Activated CD4-positive, alpha-beta T cell treated with anti-CD3 and anti-CD28 coated beads, Interleukin-2, amount 50 U/mL, for 24 hours (primary cell): ENCODE measurements at places on chromosomes 13 and 19.

GRCh38 chr19:19619181-19619848 lies 828 bp upstream of the PBX4 start:
- no peak for DNase-seq

DNA sequence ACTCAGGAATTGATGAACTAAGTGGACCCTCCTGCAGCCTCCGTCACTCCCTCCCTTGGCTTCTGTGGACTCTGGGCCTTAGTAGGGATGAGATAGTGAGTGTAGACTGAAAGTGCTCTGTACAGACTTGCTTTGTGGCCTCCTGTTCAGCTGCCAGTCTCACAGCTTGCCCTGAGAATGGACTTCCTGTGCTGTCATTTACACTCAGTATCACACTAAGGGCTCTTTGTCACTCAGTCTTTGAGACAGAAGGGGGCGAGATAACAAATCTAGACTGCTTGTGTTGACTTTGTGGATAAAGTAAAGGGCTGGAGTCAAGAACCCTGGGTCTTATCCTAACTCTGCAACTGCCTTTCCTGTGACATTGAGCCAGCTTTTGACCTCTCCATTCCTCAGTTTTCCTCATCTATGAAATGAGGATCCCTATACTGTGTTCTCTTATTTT lies 21.0 kb upstream of the SPRY2 start:
- no peak for DNase-seq

DNA sequence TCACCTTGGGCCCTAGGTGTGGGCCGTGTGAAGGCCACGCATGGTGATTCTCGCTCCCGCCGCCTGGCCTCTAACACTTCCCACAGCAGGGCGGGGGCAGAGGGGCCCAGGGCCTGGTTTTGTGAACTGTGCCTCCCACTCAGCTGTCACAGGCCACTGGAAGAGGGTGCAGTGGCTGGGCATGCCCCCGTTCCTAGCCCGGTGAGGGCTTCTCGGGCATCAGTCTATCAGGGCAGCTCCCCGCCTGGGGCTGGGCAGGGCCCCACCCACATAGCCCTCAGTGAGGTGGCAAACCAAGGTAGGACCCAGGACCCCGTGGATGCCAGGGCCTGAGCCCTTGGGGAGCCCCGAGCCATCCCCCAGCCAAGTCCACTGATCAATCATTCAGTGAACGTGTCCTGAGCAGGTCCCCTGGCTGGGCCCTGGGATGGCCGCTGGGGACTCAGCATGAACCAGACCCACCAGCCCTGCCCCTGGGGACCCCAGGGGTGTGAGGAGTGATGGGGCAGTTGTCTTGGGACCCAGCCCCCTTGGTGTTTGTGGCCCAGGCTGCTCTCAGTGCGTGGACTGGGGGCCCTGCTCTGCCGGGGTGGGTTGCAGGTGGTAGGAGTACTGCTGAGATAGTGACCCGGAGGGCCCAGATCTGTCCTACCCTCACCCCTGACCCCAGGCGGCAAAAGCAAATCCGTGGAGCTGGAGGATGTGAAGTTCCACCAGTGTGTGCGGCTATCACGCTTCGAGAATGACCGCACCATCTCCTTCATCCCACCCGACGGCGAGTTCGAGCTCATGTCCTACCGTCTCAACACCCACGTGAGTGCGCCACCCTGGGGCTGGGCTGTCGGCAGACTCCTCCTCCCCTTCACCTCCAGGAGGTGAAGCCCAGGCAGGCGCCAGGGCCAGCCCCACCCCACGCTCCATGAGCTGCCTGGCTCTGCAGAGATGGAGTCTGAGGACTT lies 29.4 kb downstream of the AP1M1 start:
- no peak for DNase-seq

DNA sequence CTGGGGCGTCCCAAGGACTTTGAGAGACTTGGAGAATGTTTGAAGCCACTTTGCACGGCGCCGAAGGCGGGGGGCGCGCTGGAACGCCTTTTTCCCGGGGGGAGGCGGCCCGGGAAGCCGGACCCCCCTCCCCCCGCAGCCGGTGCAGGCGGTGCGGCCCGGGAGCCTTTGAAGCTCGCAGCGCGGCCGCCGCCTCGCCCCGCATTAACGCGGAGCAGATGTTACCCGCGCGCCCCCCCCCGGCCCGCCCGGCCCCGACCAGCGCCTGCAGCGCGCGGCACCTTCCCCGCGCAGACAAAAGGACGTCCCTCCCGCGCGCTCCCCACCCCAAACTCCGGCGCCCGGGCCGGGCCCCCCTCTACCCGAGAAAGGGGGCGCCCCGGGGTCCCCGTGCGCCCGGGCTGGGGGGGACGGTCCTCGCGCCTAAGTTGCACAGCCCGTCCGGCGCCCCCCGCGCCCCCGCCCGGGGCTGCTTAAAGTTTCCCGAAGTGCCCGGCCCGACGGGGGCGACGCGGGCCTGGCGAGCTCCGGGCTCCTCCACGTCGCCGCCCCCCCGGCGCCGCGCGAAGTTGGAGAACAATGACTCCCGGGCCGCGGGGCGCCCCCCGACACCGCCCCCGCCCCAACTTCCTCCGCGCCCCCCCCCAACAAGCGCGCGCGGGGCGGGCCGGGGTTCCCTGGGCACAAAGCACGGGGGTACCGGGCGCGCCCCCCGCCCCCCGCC lies 685 bp downstream of the TCF3 start:
- no peak for DNase-seq

- DNase-seq: no peak
Observed at GRCh38 chr19:23916991-23917390, 2.3 kb downstream of the ZNF726 start.

- DNase-seq: no peak
Observed at GRCh38 chr13:112714376-112715174, 24.7 kb downstream of the ATP11A start.

GRCh38 chr13:79056706-79057105 lies 349.3 kb downstream of the RBM26 start:
- no peak for DNase-seq

DNA sequence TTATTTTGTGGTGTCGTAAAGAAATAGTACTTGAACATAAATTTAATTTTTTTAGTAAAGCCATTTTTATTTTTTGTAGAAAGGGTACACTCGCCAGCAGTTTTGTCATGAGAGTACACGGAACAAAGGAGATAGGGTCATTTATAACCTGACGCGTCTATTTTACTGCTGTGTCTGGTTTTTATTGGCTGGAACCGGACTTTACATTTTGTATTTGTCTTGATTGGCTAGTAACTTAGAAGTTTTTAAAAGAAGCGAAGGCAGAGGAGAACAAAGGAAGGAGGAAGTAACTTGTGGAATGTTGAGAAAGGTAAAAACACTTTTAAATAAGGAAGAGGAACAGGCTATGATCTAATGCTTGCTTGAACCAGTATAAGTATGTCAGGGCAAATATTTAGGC lies 43.5 kb downstream of the TRPM4 start:
- DNase-seq: no peak

DNA sequence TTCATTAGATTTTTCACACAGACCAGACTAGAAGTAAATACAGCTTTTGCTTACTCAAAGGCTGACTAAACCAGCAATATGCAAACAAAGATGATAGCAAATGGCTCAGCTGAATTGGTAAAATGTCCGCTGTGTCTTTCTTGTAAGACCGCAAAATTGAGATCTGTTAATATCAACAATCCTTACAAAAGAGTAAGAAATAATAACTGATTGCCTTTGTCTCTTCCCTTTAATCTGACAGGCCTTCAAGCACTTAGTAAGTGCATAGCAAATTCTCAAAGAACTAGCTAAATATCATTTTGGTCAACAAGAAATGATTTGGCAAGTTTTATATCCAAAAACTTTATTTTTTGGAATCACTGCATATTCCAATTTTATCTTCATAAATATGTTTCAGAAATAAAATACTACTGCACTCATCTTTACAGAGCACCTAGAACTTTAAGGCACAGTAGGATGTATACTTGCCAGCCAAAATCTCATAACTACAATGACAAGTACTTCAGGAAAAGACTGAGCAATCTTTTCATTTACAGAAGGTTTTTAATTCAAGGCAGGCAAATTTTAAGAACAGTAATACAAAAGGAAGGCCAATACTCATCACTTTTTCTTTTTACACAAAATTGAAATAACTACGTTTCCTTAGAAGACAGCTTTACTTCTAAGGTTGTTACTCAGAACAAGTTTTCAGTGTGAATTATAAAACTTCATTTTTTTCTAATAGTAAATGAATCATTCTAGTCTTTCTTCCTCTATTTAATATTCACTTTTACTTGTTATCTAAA lies 1.1 kb downstream of the ELF1 start:
- no peak for DNase-seq

- no peak for DNase-seq
Observed at GRCh38 chr13:51938454-51938853, 72.8 kb downstream of the ATP7B start.

DNA sequence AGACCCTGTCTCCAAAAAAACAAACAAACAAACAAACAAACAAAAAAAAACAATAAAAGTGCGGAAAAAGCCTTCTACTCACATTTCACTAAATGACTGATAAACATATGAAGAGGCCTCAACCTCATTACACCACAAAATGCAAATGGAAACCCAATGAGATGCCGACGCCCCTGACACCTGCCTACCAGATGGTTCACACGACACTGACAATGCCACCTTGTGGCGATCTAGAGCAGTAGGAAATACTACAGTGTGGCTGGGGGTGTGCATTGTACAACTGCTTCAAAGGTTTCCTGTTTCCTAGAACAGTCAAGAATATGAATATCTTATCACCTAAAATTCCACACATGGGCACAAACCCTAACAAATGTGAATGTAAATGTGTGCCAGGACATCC lies 14.0 kb downstream of the SCGB2B2 start:
- peak; percentile 12 for DNase-seq

DNA sequence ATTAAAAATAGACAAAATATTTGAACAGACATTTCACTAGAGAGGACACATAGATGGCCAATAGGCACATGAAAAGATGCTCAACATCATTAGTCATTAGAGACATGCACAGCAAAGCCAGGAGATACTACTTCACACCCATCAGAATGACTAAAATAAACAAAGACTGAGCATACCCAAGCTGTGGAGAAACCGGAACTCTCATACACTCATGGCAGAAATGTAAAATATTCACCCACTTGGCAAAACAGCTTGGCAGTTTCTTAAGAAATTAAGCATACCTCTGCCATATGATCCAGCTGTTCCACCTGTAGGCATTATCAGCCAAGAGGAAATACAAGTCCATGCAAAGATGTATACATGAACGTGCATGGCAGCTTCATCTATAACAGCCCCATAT lies 213.4 kb downstream of the TSHZ3 start:
- DNase-seq: no peak

- no peak for DNase-seq
Observed at GRCh38 chr13:109026266-109026665, 396.9 kb downstream of the MYO16 start.

DNA sequence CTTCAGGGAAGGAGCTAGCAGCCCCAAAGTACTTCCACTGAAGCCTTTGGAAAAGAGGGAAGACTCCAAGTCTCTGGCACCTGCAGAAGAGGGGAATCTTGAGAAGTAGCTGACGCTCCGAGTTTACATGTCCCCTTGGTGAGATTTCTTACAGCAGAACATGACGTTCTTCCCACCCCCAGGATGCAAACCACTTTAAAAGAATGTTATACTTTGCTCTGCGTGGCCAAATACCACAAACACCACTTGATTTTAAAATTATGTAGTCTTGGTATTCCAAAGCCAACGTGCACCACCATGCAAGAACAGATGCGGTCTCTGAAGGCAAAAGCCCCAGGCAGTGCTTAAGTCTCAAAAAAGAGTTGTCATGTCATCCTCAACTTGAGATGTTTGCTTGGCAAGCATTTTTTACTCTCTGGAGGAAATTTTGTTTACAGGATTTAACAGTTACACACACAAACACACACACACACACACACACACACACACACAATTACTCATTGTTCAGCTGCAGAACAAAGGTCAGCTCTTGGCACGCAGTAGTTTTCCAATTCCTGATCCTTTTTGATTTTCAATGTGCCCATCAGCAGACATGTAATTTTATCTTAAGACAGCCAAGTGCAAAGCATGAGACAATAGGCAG lies 106.1 kb downstream of the RGCC start:
- no peak for DNase-seq

GRCh38 chr19:5035105-5035761 lies 66.3 kb downstream of the KDM4B start:
- DNase-seq: no peak

DNA sequence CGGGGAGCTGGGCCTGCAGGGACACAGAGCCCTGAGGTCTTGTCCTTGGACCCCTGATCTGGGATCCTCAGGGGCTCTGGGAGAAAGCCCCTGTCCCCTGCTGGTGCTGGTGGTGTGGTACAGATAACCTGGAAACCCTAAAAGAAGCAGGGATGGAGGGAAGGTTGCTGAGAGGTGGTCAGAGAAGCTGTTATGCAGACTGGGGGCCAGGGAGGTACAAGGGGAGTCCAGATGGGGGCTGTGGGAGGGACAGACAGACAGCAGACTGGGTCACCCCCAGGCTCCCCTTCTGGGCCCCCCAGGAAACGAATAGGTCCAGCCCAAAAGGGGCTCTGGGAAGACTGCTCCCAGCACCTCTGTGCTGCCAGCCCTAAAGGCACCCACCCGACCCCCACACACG lies 34.7 kb upstream of the PEPD start:
- no peak for DNase-seq

- no peak for DNase-seq
Observed at GRCh38 chr13:35501661-35502235, 25.3 kb upstream of the MAB21L1 start.

DNA sequence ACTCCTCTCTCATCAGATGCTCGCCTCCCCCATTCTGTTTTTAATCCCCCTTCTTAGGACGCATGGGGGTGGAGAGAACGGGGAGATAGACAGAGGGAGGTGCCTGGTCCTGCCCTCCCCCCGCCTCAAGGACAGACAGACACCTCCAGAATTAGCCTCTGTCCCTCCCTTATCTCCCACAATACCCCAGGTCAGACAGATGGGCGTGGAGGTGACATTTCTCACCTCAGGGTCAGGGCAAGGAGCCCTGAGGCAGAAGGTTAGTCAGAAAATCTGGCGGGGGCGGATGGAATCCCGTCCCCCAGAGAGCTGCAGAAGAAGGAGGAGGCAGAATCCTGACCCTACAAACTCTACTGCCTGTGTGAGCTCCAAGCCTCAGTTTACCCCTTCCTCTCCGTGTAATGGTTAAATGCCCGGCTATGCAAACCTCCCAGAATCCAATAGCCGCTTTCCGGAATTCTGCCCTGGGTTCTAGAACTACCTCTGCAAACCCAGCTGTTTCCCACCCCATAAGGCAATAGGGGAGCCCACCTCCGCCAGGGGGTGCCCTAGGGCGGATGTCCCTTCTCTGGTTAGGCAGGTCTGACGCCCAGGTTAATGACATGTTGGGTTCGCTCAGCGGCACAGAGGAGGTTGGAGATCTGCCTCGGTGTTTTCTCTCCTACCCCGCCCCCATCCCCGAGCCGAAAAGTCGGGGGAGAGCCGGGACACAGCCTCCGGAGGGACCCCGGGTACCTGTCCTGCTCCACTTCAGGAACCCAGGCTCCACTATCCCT lies 900 bp downstream of the PPP1R13L start:
- DNase-seq: peak; percentile 22

GRCh38 chr19:29587518-29587986 lies 18.5 kb upstream of the POP4 start:
- DNase-seq: peak; percentile 55
